Thyroid gland (tissue), 4 donors: ENCODE measurements at places on chromosomes 2 and 18.

DNA sequence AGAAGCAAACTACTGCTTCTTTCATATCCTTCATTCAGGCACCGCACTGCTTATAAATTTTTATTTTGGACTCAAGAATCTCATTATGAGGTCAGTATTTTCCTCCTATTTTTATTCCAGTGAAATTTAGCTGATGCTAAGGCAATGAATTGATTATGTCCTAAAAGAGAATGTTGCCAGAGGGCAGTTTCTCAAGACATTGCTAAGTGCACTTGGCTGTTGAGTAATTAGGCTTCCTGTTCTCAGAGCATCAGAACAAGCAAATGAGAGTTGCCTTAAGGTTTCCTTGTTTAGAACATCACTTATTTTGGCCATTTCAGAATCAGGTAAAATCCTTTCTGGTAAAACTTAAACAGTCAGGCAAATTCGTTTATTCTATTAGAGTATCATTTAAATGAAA lies 548.6 kb upstream of the ZEB2 start:
- no peak for DNase-seq

GRCh38 chr2:102717308-102718018 lies 44.4 kb upstream of the TMEM182 start:
- no peak for DNase-seq

DNA sequence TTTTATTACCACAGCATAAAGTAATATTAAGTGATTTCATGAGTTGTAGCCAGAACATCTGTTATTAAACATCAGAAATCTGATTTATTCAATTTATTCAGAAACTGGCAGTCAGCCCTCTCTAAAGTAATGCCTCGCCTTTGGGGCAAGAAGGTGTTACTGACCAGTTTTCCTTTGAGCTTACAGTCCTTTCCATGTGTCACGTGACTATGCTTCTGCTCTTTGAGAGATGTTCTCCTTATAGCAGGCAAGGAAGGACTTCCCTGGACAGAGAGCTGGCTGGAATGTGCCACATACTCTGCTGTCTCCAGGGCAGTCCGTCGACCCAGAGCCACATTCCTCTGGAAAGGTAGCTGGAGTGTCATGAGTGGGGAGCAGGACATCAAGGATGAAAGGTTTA lies 119.7 kb downstream of the RDH14 start:
- no peak for DNase-seq

- DNase-seq: no peak
Measured at GRCh38 chr2:28000287-28000686, 109.8 kb downstream of the BABAM2 start.

DNA sequence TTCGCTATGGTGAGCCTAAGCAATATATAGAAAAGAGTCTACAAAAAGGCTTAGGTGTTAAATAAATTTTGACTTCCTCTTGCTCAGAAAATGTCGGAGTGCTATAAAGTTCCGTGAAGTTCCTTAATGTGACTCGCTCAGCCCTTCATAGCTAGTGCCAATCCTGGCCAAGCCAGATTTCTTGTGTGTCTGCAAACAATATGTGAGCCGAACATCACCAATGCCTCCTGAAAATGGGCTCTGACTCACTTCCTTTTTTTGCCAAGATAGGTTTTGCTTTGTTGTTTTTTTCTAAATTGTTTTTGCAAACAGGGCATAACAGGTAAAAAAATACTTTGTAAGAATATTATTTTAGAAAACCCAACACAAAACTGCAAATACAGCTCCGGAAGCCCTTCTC lies 26.1 kb downstream of the CDC42EP3 start:
- DNase-seq: no peak

- DNase-seq: no peak
Measured at GRCh38 chr2:133312038-133312729, 256.1 kb downstream of the NCKAP5 start.
